ELR (cell line): ENCODE measurements at places on chromosomes 13 and 19.

GRCh38 chr19:42086770-42087550 lies 11.0 kb downstream of the ZNF574 start:
- DNase-seq: no peak

GRCh38 chr13:85498774-85499173 lies 300.4 kb downstream of the SLITRK6 start:
- no peak for DNase-seq

DNA sequence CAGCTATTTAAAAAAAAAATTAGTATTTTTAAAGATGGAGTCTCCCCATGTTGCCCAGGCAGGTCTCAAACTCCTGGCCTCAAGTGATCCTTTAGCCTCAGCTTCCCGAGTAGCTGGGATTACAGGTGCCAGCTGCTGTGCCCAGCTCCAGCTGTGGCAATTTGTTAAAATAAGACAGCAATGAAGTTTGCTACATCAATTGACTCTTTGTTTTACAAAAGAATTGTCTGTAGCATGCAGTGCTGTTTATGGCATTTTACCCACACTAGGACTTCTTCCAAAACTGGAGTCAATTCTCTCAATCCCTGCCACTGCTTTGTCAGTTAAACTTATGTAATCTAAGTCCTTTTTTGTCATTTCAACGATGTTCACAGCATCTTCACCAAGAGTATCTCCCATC lies 49.3 kb downstream of the NDFIP2 start:
- DNase-seq: no peak

GRCh38 chr19:50431343-50432220 lies 1.1 kb upstream of the MYBPC2 start:
- peak; percentile 65 for DNase-seq

- no peak for DNase-seq
Observed at GRCh38 chr19:32189956-32190706, 155.3 kb upstream of the ZNF507 start.

DNA sequence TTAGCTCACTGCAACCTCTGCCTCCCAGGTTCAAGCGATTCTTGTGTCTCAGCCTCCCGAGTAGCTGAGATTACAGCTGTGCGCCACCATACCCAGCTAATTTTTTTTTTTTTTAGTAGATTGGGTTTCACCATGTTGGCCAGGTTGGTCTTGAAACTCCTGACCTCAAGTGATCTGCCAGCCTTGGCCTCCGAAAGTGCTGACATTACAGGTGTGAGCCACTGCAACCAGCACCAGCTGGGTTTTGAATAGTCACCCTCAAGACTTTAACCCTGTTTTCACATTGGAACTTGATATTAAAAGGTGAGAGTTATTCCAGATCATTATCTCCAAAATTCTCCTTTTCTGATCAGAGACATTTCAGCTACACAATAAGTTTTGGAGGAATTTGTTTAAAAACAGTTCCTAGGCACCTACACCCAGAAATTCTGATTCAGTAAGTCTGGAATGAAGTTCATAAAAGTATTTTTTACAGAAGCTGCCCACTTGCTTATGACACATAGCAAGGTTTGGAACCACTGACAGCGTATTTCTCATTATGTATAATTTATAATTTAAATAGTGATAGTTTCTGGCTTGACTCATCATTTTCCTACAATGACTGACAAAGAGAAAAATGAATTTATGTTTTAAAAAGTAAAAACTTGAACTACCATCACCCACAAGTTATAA lies 417.3 kb downstream of the DIAPH3 start:
- peak; percentile 81 for DNase-seq

DNA sequence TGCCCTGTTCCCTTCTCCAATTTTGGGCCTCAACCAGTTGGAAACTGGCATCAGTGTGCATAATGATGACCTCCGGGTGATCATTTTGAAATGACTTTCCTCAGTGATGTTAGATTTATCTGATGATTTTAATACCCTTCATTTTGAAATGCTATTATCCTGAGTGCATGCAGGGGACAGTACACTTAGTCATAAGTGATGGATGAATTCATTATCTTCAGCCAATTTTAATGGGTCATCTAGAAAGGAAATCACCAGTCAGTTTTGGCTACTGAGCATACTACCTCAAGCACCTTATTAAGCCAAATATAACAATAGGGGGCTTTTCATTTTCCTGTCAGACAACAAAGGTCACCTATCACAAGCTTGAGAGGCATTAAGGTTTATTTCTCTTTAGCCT lies 118.5 kb upstream of the MIR17HG start:
- DNase-seq: no peak

- no peak for DNase-seq
Observed at GRCh38 chr13:75092143-75092542, 389.8 kb downstream of the TBC1D4 start.

DNA sequence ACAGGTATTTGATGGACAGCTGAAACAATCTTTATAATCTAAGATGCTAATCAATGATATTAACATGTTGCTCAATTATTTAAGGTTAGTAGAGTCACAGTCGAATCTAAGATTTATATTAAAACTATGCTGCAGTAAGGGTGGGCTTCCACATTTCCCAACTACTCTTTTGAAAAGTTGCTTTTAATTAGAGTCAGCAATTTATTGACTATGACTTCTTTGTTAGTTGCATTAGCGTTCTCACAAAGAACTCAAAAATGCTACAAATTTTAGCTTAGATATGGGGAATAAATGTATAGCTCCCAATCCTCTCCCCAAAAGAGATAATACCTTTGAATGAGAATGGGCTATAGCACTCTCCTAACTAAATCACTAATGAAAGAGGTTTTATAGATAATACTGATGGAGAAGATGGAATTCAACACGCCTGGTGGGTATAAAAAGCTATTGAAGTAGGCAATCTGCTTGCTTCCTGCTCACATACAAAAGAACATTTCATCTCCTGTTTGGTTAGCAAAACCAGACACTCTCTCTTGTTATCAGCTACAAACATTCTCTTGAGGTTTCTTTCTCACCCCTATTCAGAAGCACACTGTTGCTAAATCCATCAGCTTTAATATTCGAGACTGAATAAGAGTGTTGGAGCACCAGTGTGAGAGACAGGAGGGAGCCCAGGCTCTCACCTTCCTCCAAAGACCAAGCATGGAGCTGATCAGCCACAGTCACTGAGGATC lies 2.4 kb upstream of the FLT1 start:
- DNase-seq: no peak

- no peak for DNase-seq
Observed at GRCh38 chr19:8057545-8058270, 5.1 kb downstream of the CCL25 start.

DNA sequence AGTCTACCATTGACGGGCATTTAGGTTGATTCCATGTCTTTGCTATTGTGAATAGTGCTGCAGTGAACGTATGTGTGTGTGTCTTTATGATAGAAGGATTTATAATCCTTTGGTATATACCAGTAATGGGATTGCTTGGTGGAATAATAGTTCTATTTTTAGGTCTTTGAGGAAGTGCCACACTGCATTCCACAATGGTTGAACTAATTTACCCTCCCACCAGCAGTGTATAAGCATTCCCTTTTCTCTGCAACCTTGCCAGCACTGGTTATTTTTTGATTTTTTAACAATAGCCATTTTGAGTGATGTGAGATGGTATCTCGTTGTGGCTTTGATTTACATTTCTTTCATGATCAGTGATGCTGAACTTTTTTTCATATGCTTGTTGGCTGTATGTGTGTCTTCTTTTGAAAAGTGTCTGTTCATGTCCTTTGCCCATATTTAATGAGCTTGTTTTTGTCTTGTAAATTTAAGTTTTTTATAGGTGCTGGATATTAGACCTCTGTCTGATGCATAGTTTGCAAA lies 37.5 kb downstream of the RFC3 start:
- no peak for DNase-seq

DNA sequence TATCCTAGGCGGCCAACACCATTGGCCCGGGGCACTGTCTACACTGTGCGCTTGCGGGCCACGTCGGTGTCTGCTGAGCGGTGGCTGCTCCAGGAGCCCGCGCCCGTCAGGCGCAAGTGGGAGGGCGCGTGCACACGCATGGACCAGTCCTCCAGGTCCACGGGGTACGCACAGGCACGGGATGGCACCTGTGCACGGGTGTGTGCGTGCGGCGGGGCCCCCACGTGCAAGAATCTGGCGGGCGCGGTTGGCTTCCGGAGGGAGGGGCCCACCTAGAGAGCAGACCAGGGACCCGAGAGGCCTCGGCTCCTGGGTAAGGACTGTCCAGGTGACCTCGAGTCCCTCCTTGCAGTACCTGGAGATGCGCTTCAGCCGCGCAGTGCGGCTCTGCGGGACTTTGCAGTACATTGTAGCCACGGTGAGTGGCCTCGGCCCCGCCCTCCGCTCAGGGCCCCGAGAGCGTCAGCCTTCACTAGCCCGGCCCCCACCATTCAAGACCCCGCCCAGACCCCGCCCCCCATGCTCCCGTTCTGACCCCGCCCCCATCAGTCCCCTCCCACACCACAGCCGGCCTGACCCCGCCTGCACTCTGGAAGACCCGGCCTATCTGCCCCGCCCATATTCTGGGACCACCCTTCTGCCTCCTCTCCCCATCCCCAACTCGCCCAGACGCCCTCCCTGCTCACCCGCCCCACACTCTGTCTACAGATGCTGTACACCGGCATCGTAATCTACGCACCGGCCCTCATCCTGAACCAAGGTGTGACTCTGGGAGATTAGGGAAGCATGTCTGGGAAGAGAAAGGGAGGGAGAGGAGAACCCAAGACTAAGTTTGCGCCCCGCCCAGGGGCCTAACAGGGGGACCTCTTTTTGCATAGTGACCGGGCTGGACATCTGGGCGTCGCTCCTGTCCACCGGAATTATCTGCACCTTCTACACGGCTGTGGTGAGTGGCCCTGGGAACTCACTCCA lies 2.3 kb downstream of the SLC5A5 start:
- DNase-seq: peak; percentile 48

GRCh38 chr19:30225676-30226463 lies 146.3 kb upstream of the ZNF536 start:
- no peak for DNase-seq

- no peak for DNase-seq
Observed at GRCh38 chr13:93086329-93086728, 140.3 kb upstream of the GPC6 start.

DNA sequence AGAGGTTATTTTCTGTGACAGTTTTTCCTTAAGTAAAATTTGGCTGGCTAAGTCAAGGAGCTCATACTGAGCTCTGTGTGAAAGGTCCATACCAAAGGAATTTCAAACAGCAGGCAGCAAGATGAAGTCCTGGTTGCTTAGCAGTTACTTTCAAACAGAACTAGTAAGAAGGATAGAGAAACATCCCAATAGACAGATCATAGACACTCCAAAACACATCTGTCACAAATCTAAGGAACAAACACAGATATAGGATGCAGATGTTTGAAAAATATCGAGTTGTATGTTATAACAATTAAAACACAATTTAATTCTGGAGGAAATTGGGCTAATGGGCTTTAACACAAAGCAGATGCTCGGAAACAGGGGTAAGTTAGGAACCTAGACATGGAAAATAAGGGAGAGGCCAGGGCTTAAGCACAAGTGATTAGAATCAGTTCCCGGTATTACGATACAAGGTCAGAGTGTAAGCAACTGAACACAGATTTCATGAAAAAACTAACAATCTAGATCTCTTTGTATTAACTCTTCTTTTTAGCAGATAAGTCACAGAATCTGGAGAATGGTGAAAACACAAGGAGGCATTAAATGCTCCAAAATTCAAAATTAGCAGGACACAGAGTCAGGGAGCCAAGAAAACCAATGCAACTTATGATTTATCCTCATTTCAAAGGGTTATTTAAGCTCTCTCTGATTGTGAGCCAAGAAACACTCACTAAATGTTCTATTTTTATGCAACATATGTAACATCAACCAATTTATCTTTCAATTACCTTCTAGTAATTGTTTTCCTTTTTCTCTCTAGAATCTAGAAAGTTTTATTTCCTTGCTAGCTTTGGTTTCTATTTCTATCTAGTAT lies 1992.9 kb upstream of the PCDH20 start:
- DNase-seq: no peak

GRCh38 chr19:1929021-1929742 lies 11.8 kb upstream of the CSNK1G2 start:
- peak; percentile 85 for DNase-seq

DNA sequence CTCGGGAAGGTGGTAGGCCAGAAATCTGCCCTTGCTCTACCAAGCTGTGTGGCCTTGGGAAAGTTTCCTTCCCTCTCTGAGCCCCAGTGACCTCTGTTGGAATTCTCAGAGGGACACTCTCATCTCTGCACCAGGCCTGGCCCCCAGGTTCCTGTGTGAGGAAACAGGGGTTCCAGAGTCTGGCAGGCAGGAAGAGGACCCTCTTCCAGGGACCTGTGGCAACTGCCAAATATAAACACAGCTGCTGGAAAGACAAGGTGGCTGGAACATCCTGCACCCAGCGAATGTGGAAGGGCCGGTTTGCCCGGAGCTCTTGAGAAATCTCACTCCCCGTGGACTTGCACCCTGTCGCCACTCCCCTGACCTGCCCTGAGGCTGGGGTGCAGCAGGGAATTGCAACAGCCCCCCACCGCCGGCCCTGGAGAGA lies 52.8 kb downstream of the GADD45B start:
- DNase-seq: no peak

GRCh38 chr13:100130092-100130491 lies 41.2 kb downstream of the PCCA start:
- no peak for DNase-seq

DNA sequence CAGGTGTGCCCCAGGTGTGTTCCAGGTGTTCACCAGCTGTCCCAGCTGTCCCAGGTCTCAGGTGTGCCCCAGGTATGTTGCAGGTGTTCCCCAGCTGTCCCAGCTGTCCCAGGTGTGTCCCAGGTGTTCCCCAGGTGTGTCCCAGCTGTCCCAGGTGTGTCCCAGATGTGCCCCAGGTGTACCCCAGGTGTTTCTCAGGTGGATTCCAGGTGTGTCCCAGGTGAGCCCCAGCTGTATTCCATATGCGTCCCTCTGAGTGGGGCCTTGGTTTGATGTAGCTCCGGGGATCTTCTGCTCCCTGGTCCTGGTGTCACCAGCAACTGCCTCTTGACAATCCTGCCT lies 719 bp upstream of the GRK1 start:
- no peak for DNase-seq

GRCh38 chr19:48606463-48607358 lies at the start of gene SPACA4:
TSS of gene SPACA4 (plus strand) at chr19:48606742. CDS start at chr19:48606979, 237 bp downstream.
- DNase-seq: no peak

DNA sequence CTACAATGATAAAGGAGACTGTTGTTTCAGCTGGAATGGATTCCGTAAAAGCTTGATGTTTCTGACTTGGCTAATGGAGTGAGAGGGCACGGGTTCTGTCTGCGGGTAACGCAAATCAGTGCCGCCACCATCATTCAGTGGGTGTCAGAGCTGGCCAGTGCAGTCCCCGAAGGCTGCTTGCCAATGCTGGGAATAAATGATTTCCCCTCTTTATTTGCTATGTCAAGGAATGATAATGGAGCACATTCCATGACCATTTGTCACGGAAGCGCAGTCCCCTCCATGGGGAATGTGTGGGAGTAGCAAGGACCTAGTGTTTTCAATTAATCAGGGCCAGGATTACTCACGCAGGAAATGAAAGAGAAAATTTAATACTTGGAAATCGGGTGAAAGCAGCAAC lies 899.3 kb downstream of the UQCRFS1 start:
- no peak for DNase-seq
